Activated naive CD8-positive, alpha-beta T cell treated with anti-CD3 and anti-CD28 coated beads for 36 hours (primary cell): ENCODE measurements at places on chromosomes 5 and 9.

GRCh38 chr9:136036050-136036449 is 59.0 kb downstream of the NACC2 start:
- DNase-seq: no peak

- no peak for DNase-seq
These were observed 348.5 kb downstream of the TMEM232 start for GRCh38 chr5:110377943-110378342.

DNA sequence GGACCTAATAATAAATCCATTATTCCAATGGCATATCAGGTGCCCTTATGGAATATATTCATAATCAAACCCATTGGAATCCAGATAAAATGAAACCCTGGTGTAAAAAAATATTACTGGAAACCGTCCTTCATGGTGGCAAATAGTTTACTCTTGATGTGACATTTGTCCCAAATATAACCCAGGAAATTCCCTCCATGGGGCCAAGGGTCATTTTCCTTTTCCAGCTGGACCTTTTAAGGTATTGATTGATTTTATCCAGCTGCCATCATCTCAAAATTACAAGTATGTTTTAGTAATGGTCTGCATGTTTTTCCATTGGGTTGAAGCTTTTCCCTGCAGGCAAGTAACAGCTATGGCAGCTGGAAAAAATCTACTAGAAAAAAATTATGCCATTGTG is 8.4 kb upstream of the UGT3A1 start:
- DNase-seq: no peak

GRCh38 chr9:133443248-133443647 is 16.5 kb upstream of the CACFD1 start:
- no peak for DNase-seq

DNA sequence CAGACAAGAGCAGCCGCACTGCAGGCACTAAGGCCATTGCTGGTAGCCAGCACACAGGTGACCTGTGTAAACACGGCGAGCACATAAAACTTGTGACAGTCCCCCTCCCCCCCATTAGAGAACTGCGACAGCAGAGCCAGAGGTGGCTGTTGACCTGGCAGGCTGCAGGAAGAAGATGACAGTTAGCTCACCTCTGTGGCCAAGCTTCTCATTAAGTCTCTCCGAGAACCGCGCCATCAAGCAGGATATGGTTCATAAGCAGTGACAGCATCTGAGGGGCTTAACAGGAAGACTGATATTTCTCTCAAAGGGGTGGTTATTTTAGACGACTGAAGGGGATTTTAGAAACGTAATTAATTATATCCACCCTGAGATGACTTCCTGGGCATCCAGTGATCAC is 5.2 kb downstream of the SURF4 start:
- peak; percentile 49 for DNase-seq

GRCh38 chr9:101026824-101027223 is 1.7 kb upstream of the PLPPR1 start:
- DNase-seq: no peak

- DNase-seq: no peak
These were observed 35.7 kb downstream of the PCDHAC2 start for GRCh38 chr5:141001844-141002604.

DNA sequence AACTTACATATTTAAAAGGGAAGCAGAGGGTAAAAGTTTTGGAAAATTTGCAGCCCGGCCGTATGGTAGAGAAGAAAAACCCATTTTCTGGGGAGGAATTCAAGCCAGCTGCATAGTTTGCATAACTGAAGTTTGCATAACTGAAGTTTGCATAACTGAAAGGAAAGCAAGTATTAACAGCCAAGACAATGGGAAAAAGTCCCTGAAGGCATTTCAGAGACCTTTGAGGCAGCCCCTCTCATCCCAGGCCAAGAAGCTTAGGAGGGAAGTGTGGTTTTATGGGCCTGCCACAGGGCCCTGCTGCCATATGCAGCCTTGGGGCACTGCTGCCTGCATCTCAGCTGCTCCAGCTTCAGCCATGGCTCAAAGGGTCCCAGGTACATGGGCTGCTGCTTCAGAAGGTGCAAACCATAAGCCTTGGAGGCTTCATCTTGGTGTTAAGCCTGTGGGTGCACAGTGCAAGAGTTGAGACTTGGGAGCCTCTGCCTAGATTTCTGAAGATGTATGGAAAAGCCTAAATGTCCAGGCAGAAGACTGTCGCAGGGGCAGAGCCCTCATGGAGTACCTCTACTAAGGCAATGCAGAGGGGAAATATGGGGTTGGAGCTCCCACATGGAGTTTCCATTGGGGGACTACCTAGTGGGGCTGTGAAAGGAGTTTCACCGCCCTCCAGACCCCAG is 36.9 kb upstream of the CXCL14 start:
- no peak for DNase-seq

DNA sequence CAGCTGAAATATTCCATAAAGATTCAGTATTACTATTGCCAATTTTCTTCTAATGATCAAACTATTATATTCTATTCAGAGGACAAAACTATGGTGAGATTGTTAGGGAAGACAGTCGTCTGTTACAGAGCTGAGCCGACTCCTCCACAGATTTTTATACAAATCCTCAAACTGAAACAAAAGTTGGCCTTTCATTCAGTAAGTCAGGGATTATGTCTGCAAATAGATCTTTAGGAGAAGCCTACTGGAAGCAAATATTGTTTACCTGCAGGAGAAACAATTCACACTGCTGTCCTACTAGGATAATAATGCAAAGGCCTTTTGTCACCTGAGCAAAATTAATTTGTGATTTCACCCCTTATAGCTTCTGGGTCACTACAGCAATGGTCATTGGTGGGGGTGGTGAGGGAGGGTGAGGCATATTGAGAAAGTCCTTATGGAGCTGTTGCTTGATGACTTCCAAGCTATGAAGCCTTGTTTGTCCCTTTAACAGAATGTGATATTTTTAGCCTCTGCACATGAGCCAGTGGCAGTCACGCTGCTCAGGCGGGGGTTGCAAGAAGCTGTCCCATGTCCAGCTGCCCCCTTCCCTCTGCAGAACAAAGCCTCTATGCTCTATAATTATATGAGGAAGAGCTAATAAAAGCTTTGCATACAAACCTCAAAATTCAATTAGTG is 200.5 kb upstream of the KLF9 start:
- DNase-seq: no peak

- no peak for DNase-seq
These were observed 392.1 kb downstream of the DNAH5 start for GRCh38 chr5:13552361-13552760.

- no peak for DNase-seq
These were observed 54.2 kb upstream of the EGFL7 start for GRCh38 chr9:136608348-136609159.

DNA sequence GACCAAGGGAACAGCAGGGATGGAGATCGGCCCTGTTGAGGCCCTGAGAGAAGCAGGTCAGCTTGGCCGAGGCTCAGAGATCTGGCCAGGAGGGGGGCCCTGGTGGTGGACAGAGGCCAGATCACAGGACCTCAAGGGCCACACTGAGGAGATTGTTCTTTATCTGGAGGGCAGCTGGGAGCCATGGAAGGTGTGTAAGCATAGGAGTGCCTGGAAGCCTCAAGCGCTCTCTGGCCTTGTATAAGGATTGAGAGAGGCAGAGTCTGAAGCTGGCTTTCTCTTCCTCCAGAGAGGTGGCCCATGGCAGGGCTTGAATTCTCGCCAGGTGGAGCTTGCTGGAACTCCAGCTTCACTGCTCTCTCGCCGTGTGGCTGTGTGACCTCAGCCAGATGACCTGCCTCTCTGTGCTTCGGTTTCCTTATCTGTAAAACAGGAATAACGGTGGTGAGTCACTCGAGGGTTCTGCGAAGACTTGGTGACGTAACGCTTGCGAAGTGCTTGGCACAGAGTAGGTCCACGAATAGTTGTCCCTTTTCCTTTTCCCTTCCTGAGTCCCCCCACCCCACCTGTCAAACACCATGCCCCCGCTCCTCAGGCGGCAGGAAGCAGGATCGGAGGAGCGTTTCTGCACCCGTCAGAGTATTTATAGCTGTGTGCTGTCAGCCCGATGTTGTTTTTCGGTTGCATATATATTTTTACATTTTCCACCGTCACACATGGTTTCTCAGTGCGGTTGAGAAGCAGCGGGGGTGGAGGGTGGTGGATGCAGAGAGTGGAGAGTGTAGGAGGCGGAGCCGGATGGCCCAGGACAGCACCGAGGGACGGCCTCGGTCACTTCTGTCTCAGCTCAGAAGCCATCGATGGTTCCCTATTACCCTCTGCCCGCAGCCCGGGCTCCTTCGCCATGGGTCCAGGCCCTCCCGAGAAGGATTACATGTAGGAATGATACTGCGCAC is 17.0 kb upstream of the CRB2 start:
- peak; percentile 84 for DNase-seq

DNA sequence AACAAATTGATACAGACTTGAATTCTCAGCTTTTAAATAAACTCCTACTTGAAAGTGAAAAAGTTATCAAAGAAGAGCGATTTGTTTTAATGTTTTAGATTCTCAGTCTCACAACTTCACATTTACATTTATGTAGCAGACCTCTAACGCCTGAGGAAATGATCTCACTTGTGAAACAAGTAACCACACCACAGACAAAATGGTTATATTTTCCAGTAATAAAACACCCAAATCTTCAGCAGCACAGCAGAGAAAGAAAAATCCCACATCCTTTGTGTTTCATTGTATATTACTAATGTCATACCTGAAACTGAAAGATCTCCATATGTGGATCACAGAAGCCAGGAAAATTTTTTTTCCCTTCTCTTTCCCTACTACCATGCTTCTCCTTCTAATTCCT is 29.8 kb upstream of the GZMA start:
- DNase-seq: no peak

DNA sequence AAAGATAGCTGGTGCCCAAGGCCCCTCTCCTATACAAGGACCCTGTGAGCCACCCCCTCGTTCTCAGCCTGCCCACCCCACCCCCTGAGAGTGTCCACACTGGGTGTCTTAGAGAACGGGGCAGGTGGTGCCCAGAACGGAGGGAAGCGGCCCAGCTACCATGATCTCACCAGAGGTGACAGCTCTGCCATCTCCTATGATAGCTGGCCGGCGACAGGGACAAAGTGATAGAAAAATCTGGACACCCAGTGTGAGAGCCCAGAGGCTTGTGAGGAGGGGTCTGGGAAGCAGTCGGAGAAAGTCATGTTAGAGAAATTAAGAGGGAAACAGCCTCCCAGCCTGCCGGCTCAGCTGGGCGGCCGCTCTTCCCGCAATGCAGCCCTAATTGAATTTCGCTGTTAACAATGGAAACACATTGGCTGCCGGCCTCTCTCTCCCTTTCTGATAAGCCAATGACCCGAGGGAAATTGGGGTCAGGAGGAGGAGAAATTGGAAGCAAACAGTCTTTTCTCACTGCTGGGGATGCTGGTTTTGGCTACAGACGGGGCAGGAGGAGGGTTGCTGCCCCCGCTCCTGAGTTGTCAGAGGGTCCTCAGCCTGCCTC is 32.3 kb downstream of the HK3 start:
- no peak for DNase-seq

DNA sequence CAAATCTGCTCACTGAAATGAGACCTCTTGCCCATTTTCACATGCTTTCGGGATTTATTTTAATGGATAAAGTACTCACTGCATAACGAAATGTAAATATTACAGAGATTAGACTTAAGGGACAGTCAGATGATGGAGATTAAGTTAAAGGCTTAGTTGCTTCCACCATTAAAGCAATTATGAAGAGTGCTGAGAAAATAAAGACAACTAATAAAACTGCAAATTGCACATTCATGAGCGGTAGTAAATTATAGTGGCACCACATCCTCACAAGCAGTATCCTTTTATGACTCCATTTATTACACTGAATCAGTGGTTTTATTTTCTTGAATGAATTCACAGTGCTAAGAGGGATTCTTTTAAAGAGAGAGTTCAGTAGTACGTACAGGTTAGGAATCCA is 76.2 kb upstream of the TMED7 start:
- DNase-seq: no peak

- no peak for DNase-seq
These were observed 142.9 kb upstream of the GRIA1 start for GRCh38 chr5:153347611-153348010.

- DNase-seq: no peak
These were observed 395.2 kb upstream of the KIF2A start for GRCh38 chr5:61910771-61911170.

- DNase-seq: no peak
These were observed 29.4 kb downstream of the ZCCHC7 start for GRCh38 chr9:37149666-37150308.

DNA sequence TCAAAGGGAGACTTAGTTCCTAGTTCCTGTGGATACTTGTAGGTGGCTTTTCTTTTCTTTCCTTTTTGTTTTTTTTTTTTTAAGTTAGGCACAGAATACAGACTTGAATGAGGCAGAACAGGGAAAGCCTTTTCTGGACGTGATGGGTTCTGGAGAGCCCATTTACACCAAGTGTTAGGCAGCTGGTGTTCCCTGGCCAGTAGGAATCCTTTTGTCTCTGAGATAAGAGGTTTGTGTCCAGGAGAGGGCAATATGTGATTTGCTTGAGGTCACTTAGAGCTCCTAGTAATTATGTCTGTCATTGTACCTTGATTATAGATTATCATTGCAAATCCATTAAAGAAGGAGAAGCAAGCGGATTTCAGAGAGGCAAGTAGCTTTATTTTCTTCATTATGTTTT is 9.1 kb downstream of the MEGF10 start:
- DNase-seq: no peak

DNA sequence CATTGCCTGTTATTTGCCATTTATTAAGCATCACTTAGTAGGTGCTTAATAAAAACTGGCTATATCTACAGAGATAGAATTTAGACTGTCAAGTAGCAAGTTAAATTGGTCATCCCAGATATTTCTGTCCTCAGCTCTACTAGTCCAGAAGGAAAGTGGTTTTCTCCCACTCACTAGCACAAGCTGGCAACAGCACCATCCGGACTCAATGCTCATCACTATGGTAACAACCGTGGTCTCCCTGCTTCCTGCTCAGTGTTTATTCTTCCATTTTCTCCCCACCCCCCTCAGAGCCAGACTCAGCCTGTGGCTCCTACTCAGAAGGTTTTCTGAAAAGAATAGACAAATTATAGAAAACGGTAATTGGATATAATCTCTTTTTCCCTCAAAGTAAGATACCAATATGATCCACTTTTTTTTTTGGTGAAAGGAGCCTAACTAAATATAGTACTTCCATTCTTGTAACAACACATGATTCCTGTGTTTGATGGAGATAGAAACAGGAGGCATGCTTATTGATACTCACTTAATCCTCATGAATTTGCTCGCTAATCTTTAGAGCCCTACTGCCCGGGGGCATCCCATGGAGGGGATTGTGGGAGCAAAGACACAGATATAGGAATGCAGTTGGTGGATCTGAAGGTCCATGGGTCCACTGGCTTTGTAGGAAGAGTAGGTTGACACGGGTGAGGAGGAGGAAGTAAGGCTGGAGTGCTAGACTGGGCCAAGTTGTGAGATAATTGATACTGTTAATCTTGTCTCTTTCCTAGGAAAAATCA is 191.4 kb downstream of the MAN2A1 start:
- no peak for DNase-seq

GRCh38 chr5:112012104-112012503 is 255.1 kb upstream of the NREP start:
- no peak for DNase-seq

DNA sequence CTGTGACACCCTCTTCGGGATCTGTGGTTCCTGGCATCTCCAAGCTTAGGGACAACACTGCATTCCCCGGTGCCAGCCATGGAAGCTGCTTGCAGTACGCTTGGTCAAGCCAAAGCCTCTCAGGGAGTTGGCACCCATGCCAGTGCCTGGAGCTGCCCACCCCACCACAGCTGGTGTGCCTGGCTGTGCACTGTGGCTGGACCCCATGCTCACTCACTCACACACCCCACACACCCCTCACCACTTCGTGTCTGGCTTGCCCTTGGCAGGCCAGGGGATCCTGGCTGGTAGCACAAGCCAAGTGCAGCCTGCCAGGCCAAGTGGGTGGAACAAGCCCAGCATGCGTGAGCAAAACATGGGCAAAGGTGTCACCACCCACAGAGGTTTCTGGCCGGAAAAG is 324.5 kb upstream of the PTGER4 start:
- DNase-seq: no peak

GRCh38 chr9:23822261-23823169 is 3.5 kb downstream of the ELAVL2 start:
- no peak for DNase-seq
